SJSA1 (cell line): ENCODE measurements at places on chromosomes 2 and 18. TPM values are rescaled to one million over a fixed set of nuclear protein-coding genes. Genes with fewer than 3 reads are reported as not detected.

GRCh38 chr2:143686585-143687164 lies 557.5 kb downstream of the ARHGAP15 start:
- peak; percentile 33 for DNase-seq
- H3K27me3 ChIP-seq = no peaks in the 10 kb centered on the region
- H3K27ac ChIP-seq = no peak overlapping the region
- no peaks in the 10 kb centered on the region for H3K4me1 ChIP-seq
- H3K36me3 ChIP-seq = no peaks in the 10 kb centered on the region

- H3K4me3 ChIP-seq = no peak overlapping the region
- no peaks in the 10 kb centered on the region for H3K36me3 ChIP-seq
- H3K27me3 ChIP-seq = no peaks in the 10 kb centered on the region
- H3K27ac ChIP-seq = no peak overlapping the region
Measured at GRCh38 chr18:65852273-65852672, 101.5 kb downstream of the CDH7 start.

GRCh38 chr2:215728504-215729065 lies 284.8 kb downstream of the MREG start:
- H3K4me3 ChIP-seq = no peak overlapping the region
- DNase-seq = no peak
- peaks cover 11% of the 10 kb centered on the region for H3K4me1 ChIP-seq
- H3K36me3 ChIP-seq = no peaks in the 10 kb centered on the region

DNA sequence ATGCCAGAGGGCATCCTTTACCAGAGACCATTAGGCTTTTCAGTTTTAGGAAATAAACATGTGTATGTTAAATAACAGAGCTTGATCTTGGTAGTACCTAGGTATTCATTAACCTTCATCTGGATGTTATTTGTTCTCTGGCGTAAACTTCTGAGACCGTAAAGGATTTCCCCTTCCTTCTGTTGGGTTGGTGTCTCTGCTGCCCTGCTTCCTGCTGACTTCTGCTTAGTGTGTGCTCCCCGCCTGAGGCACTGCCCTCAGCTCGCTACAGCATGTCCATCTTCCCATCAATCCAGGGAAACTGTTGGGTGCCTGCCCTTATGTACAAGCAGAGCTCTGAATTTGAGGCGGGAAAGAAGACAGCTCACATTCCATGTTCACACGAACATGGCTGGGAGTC lies 177.9 kb downstream of the TPGS2 start:
- H3K27me3 ChIP-seq = 0 out of 2 replicates have a peak, but pooled peaks cover 9% of the 10 kb centered on the region
- H3K4me3 ChIP-seq = no peak overlapping the region
- H3K27ac ChIP-seq = no peak overlapping the region
- no peak for DNase-seq
- H3K4me1 ChIP-seq = no peaks in the 10 kb centered on the region

GRCh38 chr2:135997380-135997779 lies 12.0 kb upstream of the DARS1 start:
- DNase-seq = peak; percentile 44
- no peak overlapping the region for H3K27ac ChIP-seq
- H3K36me3 ChIP-seq = no peaks in the 10 kb centered on the region
- H3K27me3 ChIP-seq = no peaks in the 10 kb centered on the region
- H3K4me1 ChIP-seq = peaks cover 13% of the 10 kb centered on the region
- no peak overlapping the region for H3K4me3 ChIP-seq

DNA sequence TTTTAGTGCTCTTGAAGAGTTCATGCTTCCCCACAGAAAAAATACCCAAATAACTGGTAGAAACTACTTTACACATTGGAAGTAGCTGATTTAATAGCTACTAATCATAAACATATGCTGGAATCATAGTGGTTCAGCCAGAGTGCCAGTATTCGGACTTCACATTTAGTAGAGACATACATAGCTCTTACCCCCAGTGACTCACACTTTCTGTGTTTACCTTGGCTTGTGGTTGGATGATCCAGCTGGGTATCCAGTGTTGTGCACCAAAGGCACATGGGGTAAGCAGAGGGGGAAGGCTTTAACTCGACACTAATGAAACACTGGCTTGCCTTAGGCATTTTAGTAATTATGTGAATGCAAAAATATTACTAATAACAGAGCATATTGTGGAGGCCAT lies 18.1 kb downstream of the ARHGAP28 start:
- peak; percentile 72 for DNase-seq
- no peak overlapping the region for H3K4me3 ChIP-seq
- H3K27ac ChIP-seq = no peak overlapping the region
- no peaks in the 10 kb centered on the region for H3K36me3 ChIP-seq
- H3K4me1 ChIP-seq = peaks cover 26% of the 10 kb centered on the region
- no peaks in the 10 kb centered on the region for H3K27me3 ChIP-seq

DNA sequence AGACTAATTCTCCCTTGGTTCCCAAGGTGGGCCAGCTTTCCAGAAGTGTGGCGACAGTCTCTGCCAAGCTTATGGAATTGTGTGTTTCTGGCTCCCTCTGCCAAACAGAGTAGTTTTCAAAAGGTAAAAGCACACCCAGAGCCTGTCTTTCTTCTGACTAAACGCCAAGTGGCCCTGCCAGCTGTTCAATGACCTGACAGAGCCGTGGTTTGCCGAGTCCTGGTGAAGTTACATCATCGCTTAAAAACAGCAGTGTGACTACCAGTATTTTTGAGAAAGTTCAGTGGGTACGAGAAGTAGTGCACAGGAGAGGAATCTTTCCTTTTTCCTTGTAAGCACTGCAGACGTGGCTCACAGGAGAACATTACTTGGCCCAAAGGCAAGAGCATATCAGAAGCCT lies 1.9 kb downstream of the PER2 start:
- no peaks in the 10 kb centered on the region for H3K27me3 ChIP-seq
- peak; percentile 33 for DNase-seq
- H3K36me3 ChIP-seq = peaks cover 14% of the 10 kb centered on the region
- peaks cover 51% of the 10 kb centered on the region for H3K4me1 ChIP-seq
- peak overlapping the region; percentile 84 for H3K27ac ChIP-seq
- H3K4me3 ChIP-seq = no peak overlapping the region

- no peak overlapping the region for H3K4me3 ChIP-seq
- H3K27ac ChIP-seq = no peak overlapping the region; the same call in 1 of the 2 replicates
- H3K27me3 ChIP-seq = no peaks in the 10 kb centered on the region
- peaks cover 51% of the 10 kb centered on the region for H3K4me1 ChIP-seq
- no peaks in the 10 kb centered on the region; the same call in 1 of the 2 replicates for H3K36me3 ChIP-seq
Measured at GRCh38 chr2:237160271-237160919, 74.7 kb downstream of the COPS8 start.

GRCh38 chr2:219106251-219106650 lies 45.5 kb upstream of the IHH start:
- H3K36me3 ChIP-seq = no peaks in the 10 kb centered on the region
- H3K4me1 ChIP-seq = no peaks in the 10 kb centered on the region
- DNase-seq = no peak
- no peaks in the 10 kb centered on the region; the same call in 1 of the 2 replicates for H3K27me3 ChIP-seq

DNA sequence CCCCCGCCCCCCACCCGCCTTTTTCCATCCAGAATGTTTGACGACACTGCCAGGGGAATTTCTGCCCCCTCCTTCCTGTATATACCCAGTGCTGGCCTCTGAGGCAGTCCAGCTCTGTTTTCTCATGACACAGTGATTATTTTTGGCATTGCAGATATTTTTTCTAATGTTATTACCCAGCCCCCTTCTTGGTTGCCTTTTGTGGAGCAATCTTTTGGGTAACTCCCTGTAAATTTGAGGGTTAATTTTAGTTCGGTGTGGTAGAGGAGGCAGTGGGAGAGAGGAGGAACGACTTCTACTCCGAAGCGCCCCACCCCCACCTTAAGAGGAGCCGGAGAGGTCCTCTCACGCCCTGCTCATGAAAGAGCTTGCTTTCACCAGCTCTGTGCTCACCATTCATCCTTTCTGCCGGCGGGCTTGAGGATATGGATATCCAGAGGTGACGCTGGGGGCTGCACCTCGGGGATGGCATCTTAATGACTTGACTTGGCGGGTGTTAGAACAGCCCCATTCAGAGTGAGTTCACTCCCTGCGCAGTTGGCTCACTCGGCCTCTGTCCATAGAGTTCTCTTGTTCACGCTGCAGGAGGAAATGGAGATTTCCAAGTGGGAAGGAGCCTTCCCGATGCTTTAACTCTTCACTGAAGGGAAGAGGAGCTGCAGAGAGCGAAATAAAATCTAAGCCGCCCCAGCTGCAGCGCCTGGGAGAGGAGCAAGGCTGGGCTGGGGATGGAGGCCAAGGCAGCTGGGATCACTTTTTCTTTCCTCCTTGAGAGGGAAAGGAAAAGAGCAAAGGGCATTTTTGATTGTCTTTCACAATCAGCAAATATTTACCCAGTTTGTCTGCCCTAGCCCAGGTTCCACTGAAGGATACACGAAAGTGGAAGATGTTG lies 38.4 kb downstream of the EPAS1 start:
- H3K36me3 ChIP-seq = no peaks in the 10 kb centered on the region
- no peak overlapping the region; the same call in 1 of the 2 replicates for H3K4me3 ChIP-seq

DNA sequence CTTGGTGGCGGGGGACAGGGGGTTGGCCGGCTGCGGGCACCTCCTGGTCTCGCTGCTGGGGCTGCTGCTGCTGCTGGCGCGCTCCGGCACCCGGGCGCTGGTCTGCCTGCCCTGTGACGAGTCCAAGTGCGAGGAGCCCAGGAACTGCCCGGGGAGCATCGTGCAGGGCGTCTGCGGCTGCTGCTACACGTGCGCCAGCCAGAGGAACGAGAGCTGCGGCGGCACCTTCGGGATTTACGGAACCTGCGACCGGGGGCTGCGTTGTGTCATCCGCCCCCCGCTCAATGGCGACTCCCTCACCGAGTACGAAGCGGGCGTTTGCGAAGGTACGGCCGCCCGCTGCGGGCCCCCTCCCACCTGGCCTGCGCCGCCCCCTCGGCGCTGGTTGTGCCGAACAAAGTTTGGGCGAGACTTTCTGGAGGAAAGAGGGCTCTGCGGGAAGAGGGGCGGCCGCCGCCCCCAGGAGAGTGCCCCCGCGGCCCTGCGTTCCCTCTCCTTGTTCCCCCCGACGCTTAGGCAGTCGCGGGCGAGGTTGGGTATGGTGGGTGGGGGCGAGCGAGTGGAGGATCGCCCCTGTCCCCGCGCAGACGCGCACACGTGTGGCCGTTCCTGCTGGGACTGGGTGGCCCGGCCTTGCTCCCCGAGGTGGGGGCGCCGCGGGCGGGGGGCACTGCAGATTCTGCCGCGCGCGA lies 866 bp downstream of the CRIM1 start:
- H3K4me1 ChIP-seq = peaks cover 57% of the 10 kb centered on the region
- peak overlapping the region; percentile 92 for H3K4me3 ChIP-seq
- H3K36me3 ChIP-seq = peaks cover 61% of the 10 kb centered on the region

GRCh38 chr2:5719629-5720334 lies 27.6 kb downstream of the SOX11 start:
- no peak overlapping the region for H3K27ac ChIP-seq
- DNase-seq = no peak
- H3K36me3 ChIP-seq = no peaks in the 10 kb centered on the region
- H3K27me3 ChIP-seq = no peaks in the 10 kb centered on the region

- H3K27me3 ChIP-seq = no peaks in the 10 kb centered on the region
- H3K36me3 ChIP-seq = peaks cover 46% of the 10 kb centered on the region
- H3K4me1 ChIP-seq = peaks cover 26% of the 10 kb centered on the region
- peak overlapping the region; percentile 97 for H3K4me3 ChIP-seq
- DNase-seq = peak; percentile 47
Measured at GRCh38 chr2:84906108-84906899, 848 bp downstream of the TMSB10 start.

GRCh38 chr18:63339920-63340484 lies 20.4 kb upstream of the BCL2 start:
- no peaks in the 10 kb centered on the region for H3K27me3 ChIP-seq
- no peak overlapping the region for H3K27ac ChIP-seq
- no peak for DNase-seq
- H3K4me3 ChIP-seq = no peak overlapping the region
- H3K4me1 ChIP-seq = peaks cover 6% of the 10 kb centered on the region; the same call in 1 of the 2 replicates
- H3K36me3 ChIP-seq = peaks cover 74% of the 10 kb centered on the region

GRCh38 chr18:8177330-8178016 lies 431.8 kb upstream of the RAB12 start:
- H3K4me3 ChIP-seq = no peak overlapping the region
- no peak overlapping the region for H3K27ac ChIP-seq
- H3K36me3 ChIP-seq = no peaks in the 10 kb centered on the region
- no peaks in the 10 kb centered on the region for H3K27me3 ChIP-seq
- peaks cover 7% of the 10 kb centered on the region for H3K4me1 ChIP-seq

DNA sequence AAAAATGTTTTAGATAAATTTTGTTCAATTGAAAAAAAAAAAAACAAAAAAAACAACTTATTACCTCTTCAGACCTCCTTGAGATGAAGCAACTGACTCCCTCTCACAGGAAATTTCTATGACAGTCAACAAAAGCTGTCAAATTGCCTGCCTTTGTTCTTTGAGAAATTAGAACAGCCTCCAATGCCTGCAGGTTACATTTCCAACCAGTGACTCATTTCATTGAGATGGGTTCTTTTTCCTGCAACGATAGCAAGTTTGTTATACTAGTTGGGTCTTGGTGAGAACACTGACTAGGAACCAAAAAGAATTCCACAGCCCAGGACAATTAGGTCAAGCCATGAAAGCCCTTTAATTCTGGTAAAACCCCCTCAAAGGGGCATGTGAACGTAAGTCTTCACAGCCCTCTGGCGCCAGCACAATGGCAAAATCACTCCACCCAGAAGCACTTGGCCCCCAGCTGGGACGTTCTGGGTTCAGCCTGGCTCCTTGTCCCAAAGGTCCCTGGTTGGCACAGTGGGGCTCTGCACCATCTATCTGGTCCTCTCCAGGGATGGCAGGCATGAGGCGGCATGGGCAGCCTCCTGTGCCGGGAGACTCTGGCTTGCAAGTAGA lies 87.0 kb downstream of the SPP2 start:
- H3K27ac ChIP-seq = peak overlapping the region; percentile 68
- H3K27me3 ChIP-seq = no peaks in the 10 kb centered on the region
- peak; percentile 91 for DNase-seq
- H3K4me1 ChIP-seq = peaks cover 46% of the 10 kb centered on the region
- H3K36me3 ChIP-seq = no peaks in the 10 kb centered on the region

- H3K4me1 ChIP-seq = peaks cover 50% of the 10 kb centered on the region
- no peaks in the 10 kb centered on the region for H3K27me3 ChIP-seq
- no peak overlapping the region for H3K27ac ChIP-seq
Measured at GRCh38 chr2:181807526-181807925, 84.0 kb upstream of the ITPRID2 start.

GRCh38 chr2:213252206-213252605 lies 32.1 kb upstream of the SPAG16 start:
- no peak for DNase-seq
- no peaks in the 10 kb centered on the region for H3K27me3 ChIP-seq
- peak overlapping the region; percentile 36 for H3K27ac ChIP-seq
- H3K4me1 ChIP-seq = peaks cover 17% of the 10 kb centered on the region
- no peaks in the 10 kb centered on the region for H3K36me3 ChIP-seq

- H3K36me3 ChIP-seq = no peaks in the 10 kb centered on the region
- DNase-seq = no peak
- no peaks in the 10 kb centered on the region for H3K4me1 ChIP-seq
- no peak overlapping the region for H3K4me3 ChIP-seq
- no peak overlapping the region for H3K27ac ChIP-seq
Measured at GRCh38 chr18:47184419-47185050, 8.4 kb upstream of the IER3IP1 start.

ACOXL gene
- total RNA-seq = not detected in 2 replicates

COLEC11 gene
- total RNA-seq = not detected in 2 replicates

PPP1R1C gene
- total RNA-seq = 0.32 TPM in 1 of 2 replicates, not detected in the other

UGT1A1 gene
- total RNA-seq = not detected in 2 replicates

BCL2 gene
- 4.2 and 7.8 TPM in 2 replicates for total RNA-seq

CRYGC gene
- not detected in 2 replicates for total RNA-seq

SESTD1 gene
- 23.1 and 26.8 TPM in 2 replicates for total RNA-seq

ADCYAP1 gene
- total RNA-seq = not detected in 2 replicates

IL36G gene
- total RNA-seq = not detected in 2 replicates

ABCB11 gene
- not detected in 2 replicates for total RNA-seq

SLC5A7 gene
- total RNA-seq = not detected in 2 replicates

ADAM23 gene
- 0.03 TPM in 1 of 2 replicates, not detected in the other for total RNA-seq

REG3A gene
- not detected in 2 replicates for total RNA-seq

SOS1 gene
- 4.7 and 16.2 TPM in 2 replicates for total RNA-seq

PPM1G gene
- total RNA-seq = 144 and 147 TPM in 2 replicates

TMEM178A gene
- 0.13 and 0.41 TPM in 2 replicates for total RNA-seq
